ENCODE measurements at places on chromosomes 7 and 10. TPM values are rescaled to one million over a fixed set of nuclear protein-coding genes. Genes with fewer than 3 reads are reported as not detected.

Gene DPYSL4
- 2.2 TPM for total RNA-seq

DNA sequence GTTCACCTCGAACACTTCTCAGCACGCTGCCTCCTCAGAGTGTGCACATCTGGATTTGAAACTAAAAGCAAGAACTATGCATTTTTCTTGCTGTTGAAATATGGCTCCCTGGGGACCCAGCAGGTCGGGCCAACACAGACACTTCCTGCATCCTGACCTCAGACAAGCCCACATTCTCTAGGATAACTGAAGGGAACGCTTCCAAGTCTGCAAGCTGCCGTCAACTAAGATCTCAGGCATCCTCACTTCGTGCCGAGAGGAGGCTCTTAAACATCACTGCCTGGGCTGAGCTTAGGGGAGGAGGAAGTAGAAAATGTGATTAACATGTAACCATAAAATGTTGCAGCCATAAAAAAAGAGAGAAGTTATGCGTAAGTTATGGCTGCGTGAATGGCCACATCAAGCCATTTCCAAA lies 65.5 kb downstream of the PYROXD2 start:
- DNase-seq: peak; percentile 28

DNA sequence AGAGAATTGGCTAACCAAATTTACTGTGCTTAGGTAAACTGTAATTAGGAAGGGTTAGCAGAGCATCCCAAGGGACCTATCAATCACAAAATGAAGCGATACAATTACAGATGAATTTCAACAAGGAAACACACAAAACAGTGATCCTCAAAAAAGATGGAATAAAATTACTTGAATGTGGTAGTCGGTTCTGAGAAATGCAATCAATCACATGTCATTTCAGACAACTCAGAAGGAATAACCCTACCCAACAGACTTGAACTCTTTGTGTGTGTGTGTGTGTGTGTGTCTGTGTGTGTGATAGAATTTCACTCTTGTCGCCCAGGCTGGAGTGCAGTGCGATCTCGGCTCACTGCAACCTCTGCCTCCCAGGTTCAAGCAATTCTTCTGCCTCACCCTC lies 43.5 kb downstream of the ST8SIA6 start:
- no peak for DNase-seq

DNA sequence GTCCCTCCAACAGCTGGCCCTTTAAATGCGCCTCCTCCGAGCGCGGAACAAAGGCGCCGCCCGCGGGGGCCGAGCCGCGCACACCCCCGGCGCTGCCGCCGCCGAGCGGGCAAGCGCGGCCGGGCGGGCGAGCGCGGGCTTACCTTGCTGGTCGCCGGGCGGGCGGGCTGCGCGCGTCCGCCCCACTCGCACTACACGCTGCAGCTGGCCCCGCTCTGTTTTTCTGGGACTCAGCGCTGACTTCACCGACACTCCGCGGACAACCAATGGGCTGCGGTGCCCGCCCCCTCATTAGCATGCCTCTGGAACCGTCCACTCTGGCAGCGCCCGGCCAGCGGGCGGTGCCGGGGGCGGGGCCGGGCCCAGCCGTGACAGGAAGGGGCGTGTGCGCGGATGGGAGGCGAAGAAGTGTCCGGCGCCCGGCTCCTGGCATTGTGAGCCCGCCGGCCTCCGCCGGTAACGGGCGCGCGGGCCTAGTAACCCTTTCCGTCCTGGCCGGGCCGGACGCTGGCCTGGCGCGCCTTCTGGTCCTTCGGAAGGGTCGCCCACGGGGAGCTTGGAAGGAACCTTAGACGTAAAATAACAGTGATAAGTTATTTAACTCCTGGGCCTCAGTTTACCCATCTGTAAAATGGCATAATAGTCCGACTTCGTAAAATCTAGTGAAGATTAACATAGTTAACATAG lies at the start of gene SORBS1:
Gene SORBS1, minus strand, starts transcription at position 195 of the 687 bp plus-strand sequence. CDS start 120,236 bp downstream, outside the sequence.
- peak; percentile 92 for DNase-seq

DNA sequence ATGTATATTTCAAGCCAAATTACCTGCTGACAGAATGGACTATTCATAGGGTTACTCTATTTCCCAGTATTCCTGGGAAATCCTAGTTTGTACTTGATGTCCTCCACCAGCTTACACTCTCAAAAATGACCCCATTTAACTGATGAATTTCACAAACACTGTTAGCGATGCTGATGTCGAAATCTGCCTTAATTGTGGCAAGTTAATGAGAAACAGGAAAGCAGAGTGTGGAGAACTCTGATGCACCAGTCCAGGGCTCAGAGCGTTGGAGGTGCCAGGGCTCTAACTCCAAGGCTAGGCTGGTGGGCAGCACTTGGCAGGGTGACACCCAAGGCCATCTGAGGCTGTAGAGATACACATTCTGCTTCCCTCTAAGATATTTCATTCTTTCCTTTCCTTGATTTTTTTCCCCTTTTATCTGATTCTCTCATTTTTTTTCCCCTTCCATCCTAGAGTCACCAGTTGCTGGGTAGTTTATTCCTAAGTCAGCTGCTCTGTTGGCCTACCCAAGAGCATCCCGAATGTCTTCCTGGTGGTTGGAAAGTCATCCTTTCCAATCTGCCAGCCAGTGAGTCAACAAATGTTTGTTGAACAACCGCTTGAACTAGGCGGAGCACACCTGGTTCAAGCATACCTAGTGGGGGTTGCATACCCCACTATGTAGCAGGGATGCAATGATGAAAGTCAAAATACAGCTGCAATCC lies 525.0 kb upstream of the NRP1 start:
- DNase-seq: no peak

DNA sequence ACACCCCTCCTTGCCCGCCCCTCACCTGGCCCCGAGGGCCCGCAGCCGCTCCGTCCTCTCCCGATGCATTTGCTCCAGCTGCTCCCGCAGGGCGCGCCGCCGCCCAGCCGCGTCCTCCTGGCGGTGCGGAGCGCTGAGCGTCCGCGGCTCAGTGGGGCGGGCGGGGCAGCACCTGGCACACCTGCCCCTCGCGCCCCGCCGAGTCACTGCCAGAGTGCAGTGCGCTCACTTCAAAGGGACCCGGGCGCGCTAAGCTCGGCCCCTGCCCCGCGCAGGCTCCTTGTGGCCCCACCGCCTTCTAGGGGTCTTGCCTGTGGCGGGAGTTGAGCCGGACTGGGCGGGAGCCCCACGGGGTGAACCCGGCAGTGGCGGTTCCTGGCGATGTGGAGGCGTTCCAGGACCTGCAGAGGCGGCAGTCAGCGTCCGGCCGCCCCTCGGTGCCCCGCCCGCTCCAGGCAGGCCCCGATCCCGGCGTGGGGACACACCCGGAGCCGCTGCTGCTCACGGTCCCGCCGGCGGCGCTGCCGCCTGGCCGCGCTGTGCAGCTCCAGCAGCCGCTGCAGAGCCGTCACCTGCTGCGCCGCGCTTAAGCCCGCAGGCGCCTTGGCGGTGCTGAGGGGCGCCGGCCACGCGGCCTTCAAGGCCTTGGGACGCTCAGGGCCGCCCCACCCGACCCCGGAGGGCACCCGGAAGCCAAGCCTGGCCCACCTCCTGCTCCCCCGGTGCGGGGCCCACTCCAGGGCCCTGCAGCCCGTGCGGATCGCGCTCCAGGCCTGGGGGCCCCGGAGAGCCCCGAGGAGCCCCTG lies 6.7 kb downstream of the ATP6V1F start:
- no peak for DNase-seq

DNA sequence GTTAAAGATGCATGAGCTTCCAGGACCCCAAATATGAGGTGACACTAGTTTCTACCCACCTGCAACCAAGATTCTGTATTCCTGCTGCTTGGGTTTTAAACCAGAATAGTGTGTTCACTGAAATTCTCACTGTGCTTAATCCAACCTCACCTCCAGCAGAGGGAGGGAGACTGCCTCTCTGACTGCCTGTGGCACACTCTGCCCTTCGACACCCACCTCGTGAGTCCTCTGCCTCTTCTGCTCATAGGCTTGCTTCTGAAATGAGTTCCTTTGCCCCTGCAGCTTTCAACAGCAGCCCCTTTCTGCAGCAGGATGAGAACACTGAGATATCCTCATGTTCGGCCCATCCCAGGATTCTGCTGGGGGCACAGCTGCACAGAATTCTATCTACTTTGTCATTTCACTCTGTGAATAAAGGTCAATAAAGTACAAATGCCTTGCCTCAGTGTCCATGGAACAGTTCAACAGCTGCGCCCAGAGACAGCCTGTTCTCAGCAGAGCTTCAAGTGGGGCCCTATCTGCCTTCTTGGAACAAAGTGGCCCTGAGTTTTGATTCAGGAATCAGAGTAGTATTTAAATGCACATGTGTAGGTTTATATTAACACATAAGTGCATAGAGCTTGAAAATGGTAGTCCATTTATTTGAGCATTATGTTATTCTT lies 632.5 kb downstream of the TNS3 start:
- DNase-seq: no peak

GRCh38 chr10:84158061-84158460 lies 15.5 kb upstream of the GPR15LG start:
- no peak for DNase-seq
